ENCODE measurements at places on chromosomes 7 and 10.

- no peak for DNase-seq
These were observed 108.1 kb downstream of the PTN start for GRCh38 chr7:137235434-137235833.

DNA sequence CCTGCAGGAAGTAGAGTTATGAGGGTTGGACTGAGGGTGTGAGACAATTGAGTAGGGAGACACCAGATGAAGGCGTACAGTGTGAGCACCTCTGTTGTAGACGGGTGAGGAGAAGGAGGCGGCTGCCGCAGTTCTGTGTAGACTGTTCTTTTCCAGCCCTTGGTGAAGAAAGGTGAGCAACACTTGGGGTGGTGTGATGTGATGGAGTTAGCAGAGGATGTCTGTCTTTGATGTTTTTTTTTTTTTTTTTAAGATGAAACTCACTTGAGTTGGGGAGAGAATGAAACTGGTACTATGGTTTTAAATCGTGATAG is 42.8 kb upstream of the RNF216 start:
- peak; percentile 33 for DNase-seq

- no peak for DNase-seq
These were observed 440.4 kb downstream of the PLXNA4 start for GRCh38 chr7:132135746-132136385.

- DNase-seq, result no peak
These were observed 76.8 kb downstream of the ADK start for GRCh38 chr10:74227697-74228424.

DNA sequence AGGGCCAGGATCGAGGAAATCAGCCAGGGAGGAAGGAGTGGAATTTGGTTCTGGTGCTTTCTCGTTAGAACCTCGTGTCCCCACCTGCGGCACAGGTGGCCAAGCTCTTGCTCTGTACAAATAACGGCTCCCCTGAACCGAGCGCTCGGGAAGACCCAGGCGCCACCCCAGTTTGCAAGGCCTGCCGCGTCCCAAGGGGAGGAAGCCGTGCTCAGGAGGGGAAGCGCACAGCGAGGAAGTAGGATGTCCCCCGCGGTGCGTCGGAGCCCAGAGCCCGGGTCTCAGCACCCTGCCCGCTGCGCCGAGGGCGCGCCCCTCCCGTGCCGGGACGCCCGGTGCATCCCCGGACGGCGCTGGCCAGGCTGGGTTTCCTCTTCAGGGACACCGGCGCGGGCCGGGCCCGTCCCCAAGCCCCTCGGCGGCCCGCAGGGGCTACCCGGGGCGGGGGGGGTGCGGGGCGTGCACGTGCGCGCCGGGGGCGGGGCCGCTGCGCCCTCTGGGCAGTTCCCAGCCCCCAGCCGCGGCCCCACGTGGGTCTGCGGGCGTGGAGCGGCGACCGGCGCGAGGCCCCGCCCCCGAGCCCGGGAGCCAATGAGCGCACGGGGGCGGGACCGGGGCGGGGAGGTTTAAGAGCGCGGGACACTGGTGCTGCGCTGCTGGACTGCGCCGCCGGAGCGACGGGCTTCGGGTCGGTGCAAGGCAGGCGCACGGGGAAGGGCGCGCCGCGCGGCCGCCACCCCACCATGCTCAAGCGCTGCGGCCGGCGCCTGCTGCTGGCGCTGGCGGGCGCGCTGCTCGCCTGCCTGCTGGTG is at the start of gene LFNG:
LFNG (plus strand) TSS at position 656 of the 812 bp plus-strand sequence; CDS start at position 744, 88 bp downstream.
- peak; percentile 56 for DNase-seq

Measured in stimulated activated CD4-positive, alpha-beta T cell treated with anti-CD3 and anti-CD28 coated beads, Interleukin-15, amount 100 ng/mL, for 48 hours (primary cell).